Hematopoietic multipotent progenitor cell treated with erythropoietin and hydrocortisone succinate and interleukin-3 and kit ligand, for 8 days (in vitro differentiated cells): ENCODE measurements at places on chromosomes 6 and 20.
A peak's percentile ranks its signal among the peaks of the same experiment; 100 is the strongest.

GRCh38 chr6:152160346-152160745, 352.9 kb downstream of the ESR1 start:
- no peak for DNase-seq

DNA sequence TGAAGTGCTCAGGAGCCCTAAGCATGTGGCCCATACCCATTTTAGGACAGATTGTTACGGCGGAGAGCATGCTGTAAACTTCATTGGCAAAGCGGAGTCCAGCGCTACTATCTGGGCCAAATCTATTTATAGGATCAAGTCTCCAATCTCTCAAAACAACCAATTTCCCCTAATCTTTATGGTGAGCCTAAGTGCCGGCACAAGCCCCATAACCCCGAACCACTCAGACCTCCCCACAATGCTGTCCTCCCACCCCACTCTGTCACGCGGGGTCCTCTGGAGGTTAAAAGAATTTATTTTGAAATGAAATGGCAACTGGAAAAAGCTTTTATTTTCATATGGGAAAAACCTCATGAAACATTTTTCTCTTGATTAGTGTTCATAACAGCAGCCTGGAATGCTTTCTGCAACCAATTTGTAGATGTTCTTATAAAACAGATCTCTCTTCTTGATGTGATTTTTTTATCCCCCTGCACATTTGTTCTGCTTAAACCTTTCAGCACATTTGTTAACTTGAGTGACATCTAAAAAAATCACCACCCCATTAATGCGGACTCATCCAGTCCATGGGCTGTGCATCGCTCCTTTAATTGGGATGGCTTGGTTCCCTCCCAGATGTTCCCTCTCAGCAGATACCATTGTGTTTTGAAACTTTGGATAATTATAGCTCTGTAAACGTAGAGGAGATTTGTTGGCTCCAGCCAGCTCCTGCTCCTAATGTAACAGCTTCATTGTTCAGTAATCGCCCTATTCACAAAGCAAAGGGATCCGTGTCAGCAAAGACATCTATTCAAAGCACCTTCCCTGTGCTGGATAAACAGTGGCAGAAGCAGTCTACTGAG, 323.6 kb downstream of the CD83 start:
- DNase-seq: no peak

GRCh38 chr20:23132930-23133559, 46.9 kb upstream of the CD93 start:
- DNase-seq: peak; percentile 100

DNA sequence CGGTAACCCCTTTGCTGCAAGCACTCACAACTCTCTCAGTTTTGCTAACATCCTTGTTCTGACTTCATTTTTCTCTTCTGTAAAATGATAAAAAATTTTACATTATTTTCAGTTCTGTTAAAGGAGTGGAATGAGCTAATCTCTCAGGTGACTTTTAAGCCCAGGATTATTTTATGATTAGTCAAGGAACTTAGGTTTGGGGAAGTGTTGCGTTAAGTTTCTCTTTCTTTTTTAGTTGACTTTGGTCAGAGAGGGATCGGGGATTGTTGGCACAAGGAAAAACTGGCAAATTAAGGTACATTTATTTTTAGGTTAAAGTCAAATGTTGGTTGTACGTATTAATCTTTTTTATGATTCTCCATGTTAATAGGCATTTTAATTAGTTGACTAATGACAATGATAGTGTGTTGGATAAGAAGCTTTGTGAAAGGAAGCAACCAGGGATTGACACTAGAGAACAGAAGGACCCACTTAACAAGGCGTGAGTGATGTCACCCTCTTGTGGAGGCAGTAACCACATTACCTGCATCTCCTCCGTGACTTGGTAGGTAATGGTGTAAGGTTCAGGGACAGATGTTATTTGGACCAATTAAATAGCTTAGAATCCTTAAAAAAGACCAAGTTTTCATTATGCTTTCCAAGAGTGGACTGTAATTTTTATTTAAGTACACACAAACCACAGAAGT, 31.6 kb downstream of the CD83 start:
- DNase-seq: no peak

DNA sequence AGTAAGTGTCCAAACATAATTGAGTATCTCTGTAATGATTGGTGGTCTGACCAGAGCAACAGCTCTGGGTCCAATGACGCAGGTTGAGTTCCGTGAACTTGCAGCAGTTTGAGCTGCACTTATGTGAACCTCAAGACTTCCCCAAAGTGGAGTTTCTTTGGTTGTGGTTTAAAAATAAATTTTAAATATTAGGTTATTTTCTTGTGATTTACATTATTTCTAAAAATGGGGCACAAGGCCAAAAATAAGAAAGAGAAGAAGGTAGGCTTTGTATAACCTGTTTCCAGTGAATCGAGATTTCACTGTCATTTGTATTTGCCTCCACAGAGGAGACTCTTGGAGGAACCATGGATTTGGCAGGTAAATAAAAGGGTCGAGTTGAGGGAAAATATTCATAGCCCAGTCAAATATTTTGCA, 166.4 kb upstream of the ZNF217 start:
- no peak for DNase-seq

DNA sequence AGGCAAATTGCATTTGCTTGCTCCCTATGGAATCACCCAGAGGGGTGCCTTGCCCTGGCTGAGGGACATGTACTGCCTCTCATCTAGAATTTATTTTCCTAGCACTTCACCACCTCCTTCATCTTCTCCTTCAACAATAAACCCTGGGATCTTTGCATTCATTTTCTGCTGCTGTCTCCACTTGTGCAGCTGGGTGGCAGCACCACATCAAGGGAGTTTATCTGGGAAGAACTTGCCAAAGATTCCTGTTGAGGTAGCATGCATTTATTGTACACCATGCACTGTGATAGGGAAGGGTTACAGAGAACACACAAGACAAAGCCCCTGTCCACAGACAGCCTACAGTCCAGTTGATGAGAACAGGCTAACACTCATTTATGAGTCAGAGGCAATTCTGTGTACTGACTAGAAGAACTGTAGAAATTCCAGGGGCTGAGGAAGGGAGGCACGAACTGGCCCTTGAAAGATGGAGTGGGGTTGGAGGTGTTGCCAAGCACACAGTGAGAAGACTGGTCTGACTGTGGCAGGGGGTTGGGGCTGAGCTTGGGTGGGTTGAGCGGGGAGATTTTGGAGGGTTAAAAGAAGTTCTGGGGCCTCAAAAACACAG, 17.5 kb downstream of the C20orf173 start:
- DNase-seq: peak; percentile 83

- no peak for DNase-seq
These were observed 12.4 kb downstream of the IRF4 start for GRCh38 chr6:403659-404655.

DNA sequence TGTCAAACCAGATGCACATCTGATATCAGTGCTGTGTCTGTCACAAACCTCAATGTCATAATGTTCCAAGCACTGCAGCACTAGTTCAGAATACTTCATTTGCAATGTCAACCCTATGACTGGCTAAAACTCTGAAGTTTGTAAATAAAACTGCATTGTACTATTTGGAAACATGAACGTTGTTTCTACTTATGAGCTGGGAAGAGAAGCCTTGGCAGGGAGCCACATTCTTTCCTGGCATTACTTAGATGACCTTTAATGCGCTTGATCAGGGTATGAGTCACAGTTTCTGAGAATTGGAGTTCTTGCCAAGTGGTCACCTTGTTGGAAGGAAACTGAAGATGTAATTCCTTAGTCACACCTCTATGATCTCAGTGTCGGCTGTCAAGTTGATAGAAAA, 664.8 kb upstream of the MMS22L start:
- no peak for DNase-seq

DNA sequence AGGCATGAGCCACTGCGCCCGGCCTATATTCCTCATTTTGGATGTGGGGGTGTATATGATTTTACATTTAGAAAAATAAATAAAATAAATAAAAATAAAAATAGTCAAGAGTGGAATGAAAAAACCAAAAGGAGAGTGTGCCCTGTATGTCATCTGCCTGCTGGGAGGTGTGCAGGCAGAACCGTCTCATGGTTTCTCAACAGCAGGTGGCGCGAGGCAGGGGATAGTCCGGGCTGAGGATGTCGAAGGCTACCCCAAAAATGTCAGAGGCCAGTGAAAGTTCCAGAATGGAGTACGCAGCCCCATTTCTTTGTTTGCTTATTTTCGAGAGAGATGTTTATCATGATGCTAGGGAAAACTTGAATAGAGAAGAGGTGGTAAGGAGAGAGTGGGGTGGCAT, 16.4 kb upstream of the KIF16B start:
- DNase-seq: no peak

GRCh38 chr20:46872328-46873211, 22.1 kb upstream of the EYA2 start:
- peak; percentile 3 for DNase-seq

DNA sequence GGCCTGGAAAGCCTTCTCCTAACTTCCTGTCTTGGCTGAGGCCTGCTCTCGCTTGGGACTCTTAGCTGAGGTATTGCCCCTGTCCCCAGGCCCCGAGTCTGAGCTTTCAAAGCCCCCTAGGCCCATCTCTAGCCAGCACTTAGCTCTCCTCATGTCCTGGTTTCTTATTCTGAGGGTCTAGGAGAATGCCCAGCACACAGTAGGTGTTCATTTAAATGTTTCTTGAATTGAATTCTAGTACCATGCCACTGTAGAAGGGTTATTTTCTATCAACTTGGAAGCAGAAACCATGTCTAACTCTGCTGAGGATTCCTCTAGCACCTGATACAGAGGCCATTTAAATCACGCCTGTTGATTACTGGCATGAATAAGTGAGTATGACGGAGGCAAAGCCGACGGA, 98.5 kb downstream of the VEGFA start:
- no peak for DNase-seq

DNA sequence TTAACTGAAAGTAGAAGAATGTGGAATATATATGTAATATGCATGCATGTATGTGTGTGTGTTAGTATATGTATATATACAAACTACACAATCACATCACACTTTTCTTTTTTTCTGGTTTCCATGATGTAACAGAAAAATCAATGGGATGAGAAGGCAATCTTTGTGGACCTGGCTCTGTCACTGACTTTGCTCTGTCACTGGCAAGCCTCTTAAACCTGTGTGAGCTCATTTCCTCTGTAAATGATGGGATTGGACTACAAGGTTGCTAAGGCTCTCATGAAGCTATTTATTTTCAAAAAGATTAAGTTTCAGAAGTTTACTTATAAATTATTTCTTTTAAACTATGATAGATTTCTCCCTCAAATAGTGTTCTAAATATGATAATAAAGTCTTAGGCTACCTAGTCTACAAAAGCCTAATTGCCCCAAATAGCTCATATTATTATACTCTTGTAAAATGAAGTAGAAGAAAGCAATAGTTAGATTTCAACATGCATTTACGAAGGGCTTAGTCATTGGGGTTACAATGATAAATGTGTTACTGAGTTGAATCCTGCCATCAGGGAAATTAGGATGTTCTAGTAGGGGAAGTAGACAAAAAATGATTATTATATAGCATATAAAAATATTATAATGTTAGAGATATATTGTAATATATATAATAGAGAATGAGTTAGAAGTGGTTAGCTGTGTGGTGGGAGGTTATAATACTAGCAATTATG, 129.3 kb downstream of the AFG1L start:
- DNase-seq: no peak

GRCh38 chr20:62858058-62858830, 3.4 kb downstream of the TCFL5 start:
- DNase-seq: no peak

GRCh38 chr6:165987483-165988301, 180.0 kb downstream of the TBXT start:
- DNase-seq: no peak

DNA sequence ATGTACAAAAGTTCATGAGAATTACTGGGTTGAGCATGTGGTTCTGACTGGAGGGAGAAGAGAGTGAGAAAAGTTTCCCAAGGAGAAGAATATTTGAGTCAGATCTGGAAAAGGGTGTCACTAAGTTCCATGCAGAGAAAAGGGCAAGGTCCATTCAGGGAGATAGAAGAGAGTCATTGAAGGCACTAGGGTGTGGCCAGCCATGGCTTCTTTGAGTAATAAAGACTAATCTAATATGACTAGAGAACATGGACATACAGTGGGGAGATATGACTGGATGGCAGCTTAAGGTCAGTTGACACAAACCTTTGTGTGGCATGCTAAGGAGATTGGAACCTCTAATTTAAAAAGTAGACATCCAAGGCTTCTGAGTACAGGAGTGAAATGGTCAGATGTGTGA, 10.7 kb upstream of the SLC17A4 start:
- DNase-seq: no peak

DNA sequence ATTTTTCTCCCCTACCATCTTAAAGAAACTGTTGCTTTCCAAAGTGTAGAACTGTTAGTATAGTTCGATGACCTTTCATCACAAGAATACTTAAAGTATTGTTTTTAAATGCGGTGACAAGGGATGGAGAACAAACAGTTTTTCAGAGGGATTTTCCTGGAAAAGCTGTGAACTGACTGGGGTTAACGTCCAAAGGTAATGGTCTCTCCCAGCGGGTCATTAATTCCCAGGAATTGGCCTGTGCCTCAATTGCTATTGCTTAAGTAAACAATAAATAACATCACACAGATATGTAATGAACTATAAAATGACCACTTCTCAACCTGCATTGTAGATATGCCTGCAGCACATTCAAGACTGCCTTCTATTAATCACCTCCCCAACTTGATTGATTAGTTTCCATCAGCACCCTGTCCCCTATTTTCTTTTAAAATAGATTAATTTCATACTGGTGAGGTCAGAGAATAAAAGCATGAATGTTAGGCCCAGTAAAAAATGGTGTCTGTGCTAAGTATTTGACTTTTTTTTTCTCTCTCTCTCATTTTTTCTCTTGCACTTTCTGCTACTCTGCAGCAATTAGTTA, 268.2 kb downstream of the SAMD5 start:
- no peak for DNase-seq

DNA sequence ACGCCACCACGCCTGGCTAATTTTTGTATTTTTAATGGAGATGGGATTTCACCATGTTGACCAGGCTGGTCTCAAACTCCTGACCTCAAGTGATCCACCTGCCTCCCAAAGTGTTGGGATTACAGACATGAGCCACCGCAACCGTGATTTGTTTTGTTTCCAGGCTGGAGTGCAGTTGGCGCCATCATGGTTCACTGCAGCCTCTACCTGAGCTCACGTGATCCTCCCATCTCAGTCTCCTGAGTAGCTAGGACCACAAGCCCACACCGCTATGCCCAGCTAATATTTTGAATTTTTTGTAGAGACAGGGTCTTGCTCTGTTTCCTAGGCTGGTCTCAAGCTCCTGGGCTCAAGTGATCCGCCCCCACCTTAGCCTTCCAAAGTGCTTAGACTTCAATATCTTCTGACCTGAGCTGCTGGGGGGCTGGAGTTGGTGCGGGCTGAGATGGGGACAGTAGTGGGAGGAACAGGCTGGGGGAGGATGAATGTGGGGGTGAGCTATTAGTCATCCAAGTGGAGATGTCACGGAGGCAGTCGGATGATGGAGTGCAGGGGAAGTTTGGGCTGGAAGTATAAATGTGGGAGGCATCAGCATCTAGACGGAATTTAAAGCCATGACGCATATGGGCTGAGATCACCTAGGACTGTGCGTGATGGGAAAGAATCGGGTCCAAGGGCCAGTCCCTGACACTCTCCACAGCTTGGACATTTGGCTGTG, 23.1 kb upstream of the ZMYND8 start:
- DNase-seq: no peak

GRCh38 chr6:152008779-152009178, 201.3 kb downstream of the ESR1 start:
- DNase-seq: no peak

- DNase-seq: peak; percentile 49
These were observed 10.0 kb upstream of the ARMC2 start for GRCh38 chr6:108838101-108838717.
